ENCODE measurements at places on chromosomes 6 and 20.
A peak's percentile ranks its signal among the peaks of the same experiment; 100 is the strongest.

GRCh38 chr20:34363465-34364222 is 571 bp downstream of the ITCH start:
- peak; percentile 56 for DNase-seq

DNA sequence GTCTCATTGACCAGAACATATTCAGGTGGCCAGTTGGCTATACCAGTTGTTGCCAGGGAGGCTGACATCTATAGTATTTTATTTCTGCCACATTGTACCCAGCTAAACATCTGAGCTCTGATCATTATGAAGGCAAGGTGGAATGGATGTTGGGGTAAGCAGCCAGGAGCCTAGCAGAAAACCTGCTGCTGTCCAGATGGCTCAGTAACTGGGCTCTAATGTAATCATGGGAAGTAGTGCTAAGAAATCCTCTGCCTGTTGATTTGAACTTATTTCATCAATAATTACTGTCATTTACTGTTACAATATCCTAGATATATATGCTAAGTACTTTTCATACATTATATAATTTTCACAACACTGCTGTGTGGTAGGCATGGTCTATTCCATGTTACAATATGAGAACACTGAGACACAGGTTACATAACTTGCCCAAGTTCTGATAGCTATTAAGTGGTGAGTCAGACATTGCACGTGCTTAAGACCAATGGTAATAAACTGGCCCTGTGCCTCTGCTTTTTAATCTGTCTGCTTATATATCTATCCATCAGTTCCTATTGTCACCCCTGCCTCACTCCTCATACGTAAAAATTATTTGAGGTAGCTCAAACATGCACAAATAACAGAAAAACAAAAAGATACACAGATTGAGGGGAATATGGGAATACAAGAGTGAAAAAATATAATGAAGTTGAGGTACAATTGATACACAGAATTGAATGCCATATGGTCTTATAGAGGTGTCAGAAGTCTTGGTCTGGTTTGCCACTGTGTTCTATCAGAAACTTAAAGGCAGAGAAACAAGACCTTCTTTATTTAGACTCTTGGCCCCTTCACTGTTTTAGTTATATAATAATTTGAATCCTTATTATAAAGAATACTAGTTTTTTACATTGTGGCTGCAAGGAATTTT is 25.2 kb downstream of the TBPL1 start:
- DNase-seq, result no peak

DNA sequence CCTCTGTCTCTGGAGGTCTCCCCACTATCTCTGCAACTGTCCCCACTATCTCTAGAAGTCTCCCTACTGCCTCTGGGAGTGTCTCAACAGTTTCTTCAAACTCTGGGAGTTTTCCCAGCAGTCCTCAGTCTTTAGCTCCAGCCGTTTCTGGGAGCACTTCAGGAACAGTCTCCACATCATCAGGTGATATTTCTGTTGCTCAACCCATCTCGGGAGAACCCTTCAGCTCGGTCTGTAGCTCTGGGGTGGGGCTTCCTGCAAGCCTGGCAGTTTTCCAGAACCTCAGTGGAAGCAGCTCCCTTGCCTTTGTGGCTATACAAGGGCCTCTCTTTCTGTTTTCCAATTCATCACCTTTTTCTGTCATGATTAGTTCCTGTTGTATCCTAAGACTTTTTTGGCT is 3.0 kb upstream of the SFTA2 start:
- peak; percentile 40 for DNase-seq

- DNase-seq, result no peak
Observed at GRCh38 chr20:4401601-4402000, 320.1 kb upstream of the PRND start.

DNA sequence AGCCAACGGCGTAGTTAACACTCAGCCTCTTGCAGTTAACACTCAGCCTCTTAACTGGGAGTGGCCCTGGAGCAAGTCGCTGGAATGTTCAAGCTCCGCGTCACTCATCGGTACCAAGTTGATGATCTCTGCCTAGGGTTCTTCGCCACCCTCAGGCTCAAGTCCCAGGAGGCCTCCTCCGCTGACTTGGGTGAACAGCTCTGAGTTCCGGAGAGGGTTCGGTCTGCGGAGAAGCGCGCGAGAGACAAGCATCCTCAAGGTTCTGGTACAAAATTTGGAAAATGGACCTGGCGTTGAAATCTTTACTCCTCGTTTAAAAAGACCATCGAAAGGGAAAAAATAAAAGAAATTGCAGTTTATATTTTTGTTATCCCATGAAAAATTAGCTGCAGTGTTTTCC is 876 bp upstream of the DSP start:
- no peak for DNase-seq

GRCh38 chr6:11650711-11651110 is 113.2 kb downstream of the TMEM170B start:
- DNase-seq, result no peak

GRCh38 chr6:7449018-7449417 is 59.4 kb downstream of the RIOK1 start:
- DNase-seq, result no peak

- no peak for DNase-seq
Observed at GRCh38 chr6:43284991-43285781, 12.9 kb upstream of the SLC22A7 start.

GRCh38 chr6:43496370-43497128 is 13.6 kb downstream of the LRRC73 start:
- peak; percentile 87 for DNase-seq

DNA sequence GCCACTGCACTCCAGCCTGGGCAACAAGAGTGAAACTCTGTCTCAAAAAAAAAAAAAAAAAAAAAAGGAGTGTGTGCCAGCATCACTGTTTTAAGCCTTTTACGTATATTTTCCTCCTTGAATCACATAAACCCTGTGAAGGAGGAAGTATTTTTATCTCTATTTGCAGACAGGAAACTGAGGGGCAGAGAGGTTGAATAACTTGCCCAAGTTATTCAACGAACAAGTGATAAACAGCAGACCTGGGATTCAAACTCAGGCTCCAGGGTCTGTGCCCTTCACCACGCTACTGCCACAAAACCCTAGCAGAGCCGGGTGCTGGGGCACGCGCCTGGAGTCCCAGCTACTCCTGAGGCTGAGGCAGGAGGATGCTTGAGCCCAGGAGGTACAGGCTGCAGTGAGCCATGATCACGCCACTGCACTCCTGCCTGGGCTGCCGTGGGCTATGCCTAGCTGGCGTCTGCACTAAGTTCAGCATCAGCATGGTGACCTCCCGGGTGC is 9.4 kb upstream of the AVP start:
- DNase-seq, result no peak

DNA sequence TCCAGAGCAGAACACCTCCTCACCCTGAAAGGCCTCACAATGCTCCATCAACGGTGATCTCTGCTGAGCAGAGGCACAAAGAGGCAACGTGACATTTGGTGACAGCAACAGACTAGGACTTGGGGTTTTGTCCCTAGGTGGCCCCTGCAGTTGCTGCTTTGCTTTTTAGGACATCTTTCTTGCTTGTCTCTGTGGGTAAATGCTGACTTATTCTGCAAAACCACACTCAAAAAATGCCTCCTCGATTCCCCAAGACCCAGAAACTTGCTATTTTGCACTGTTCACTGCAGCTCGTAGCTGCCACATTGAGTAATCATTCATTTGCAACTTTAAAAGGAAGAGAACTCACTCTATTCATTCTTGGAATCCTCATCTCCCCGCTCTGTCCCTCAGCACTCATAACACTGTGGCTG is 209.9 kb downstream of the LY86 start:
- DNase-seq, result no peak

DNA sequence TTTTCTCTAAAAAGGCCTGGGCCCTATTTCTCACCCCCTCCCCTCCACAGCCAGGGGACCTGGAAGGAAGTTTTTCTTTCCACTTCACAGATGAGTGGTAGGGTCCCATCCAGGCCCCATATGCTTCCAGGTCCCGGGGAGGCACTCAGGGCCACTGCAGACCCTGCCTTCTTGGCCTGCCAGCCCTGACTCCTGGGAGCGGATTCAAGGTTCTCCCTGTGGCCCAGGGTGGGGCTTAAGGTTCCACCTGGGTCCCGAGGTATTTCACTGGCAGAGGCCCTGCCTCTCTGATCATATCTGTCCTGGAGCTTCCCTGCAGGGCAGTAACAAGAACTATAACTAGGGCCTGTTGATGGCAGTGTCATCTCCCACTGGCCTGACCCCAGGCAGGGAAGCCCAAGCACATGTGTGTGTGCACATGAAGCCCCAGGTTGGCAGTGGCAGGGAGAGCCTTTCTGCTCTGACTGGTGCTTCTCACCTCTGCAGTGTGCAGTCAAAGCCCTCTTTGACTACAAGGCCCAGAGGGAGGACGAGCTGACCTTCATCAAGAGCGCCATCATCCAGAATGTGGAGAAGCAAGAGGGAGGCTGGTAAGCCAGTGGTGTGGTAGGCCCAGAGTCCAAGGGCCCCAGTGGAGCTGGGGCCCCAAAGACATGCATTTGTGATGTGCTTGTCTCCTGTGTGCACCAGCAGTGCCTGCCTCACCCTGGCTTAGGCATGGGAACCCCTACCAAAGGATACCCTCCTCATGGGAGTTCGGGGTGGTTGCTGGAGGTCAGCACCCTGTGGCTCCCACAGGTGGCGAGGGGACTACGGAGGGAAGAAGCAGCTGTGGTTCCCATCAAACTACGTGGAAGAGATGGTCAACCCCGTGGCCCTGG is 31.2 kb downstream of the PLCG1 start:
- DNase-seq, result no peak

DNA sequence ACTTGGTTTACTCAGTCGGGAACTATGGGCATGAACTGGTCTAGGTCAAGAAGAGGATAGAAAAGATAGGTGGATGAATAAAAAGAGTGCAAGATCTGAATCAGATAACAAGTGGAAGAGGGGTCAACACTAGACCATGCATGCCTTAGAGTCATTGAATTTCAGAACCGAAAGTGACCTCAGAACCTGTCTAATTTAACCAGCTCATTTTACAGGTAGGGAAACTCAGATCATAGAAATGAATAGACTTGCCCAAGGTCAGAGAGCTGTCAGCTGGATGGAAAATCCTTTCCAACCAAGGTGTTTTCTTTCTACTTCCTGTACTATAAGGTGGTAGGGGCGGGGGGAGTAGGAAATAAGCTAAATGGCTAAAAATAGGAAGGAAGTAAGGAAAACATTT is 121.4 kb upstream of the ADGRF1 start:
- DNase-seq, result no peak

DNA sequence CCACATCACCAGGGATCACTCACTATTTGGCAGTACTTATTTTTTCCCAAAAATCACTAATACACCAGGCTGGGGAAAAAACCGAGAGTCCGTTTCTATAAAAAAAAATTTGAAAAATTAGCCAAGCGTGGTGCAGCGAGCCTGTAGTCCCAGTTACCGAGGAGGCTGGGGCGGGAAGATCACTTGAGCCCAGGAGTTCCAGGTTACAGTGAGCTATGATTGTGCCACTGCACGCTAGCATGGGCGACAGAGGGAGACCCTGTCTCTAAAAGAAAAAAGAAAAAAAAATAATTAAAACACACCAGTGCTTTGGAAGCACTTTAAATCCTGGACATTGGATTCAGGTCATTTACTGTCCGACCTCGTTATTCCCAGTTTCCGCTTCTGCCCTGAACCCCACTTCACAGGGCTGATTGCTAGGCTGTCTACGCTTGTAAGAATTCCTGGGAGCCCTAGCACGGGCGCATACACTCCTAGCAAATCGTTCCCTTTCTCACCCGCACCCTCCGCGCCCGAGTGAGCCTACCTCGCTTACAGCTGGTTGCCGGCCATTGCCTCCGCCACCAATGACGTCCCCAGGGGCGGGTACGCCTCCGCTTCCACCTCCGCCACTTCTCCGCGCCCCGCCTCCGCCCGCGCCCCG is at the start of gene TPMT:
TPMT (minus strand) TSS at position 571 of the 643 bp plus-strand sequence. CDS start 5,950 bp downstream, outside the sequence.
- no peak for DNase-seq

- DNase-seq, result no peak
Observed at GRCh38 chr6:73513496-73513854, 7.4 kb downstream of the EEF1A1 start.

GRCh38 chr6:38933426-38933825 is 115.2 kb upstream of the GLP1R start:
- DNase-seq, result no peak

DNA sequence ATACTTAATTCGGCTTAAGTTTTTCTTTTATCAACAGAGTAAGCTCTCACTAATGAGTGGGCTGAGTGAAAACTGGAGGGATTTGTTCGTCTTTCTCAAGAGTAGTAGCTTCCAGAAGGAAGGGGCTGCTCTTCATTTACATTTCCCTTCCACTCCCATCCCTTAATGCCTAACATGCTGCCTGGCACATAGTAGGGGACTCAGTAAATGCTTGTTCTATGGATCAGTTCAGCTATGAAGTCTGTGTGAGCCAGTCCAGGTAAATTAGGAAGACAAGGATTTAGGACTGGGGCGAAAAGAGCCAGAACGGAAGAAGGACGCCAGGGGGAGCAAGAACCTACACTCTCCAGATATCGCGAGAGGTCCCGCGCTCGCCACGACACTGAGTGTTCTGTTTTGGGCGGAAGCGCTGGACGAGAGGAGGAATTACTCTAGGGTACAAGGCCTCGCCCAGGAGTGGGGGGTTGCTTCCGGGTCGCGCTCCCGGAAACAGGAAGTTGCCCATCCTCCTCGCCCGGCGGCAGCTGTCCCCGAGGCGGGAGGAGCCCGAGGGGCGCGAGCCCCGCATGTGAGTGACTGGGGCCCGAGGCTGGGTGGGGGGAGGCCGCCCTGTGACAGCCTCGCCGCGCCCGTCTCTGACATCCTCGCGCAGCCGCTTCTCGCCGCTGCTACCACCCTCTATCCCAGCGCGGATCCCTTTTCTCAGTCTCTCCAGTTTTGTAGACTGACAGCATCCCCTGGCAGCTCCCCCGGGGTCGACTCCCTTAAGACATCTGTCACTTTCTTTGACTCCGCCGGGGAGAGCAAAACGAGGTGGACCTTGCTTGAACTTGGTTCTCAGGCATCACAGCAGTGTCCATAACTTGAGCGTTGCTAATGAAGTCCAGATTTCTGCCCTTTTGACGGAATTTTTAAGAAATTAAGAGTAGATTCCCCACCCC is at the start of gene C6orf89:
C6orf89 (plus strand) TSS at position 492 of the 941 bp plus-strand sequence. CDS start 13,493 bp downstream, outside the sequence.
- DNase-seq, result peak; percentile 100

GRCh38 chr20:40931410-40932044 is 97.1 kb upstream of the TOP1 start:
- no peak for DNase-seq

DNA sequence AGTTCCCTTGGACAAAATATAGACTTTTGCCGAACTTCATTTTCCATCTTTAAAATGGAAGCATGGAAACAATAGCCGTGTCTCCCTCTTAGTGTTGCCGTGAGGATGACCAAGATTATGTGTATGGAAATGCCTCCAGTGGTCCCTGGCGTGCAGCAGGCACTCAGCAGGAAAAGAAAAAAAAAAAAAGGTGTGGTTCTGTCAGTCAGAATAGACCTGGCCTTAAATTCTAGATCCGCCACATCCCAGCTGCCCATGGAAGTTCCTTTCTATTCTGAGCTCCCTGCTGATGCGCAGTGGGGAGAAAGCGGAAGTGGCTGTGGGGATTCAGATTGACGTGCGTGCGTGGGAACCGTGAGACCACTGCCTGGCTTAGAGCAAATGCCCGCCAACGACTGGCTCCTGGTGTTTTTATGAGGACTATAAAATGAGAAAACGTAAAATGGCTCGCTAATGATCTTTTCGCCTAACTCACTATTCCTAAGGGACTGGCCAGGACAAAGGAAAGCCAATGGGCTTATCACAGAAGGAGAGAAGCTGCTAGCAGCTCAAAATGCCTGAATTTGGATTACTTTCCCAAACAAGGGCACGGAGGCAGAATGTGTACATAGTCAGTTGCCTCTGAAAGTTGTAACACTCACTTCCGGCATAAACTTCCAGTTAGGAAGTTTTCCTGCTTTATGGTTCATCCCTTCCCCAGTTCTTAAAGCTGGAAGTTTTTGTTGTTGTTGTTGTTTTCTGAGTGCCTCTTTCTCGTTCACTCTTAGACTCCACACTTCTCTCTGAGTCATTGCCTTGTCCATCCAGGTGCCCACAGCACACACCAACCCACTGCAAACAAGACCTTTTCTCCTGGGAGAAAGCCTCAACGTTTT is 11.4 kb upstream of the PDE10A start:
- no peak for DNase-seq

GRCh38 chr6:29958046-29958445 is 15.7 kb downstream of the HLA-A start:
- DNase-seq, result no peak
